ENCODE measurements at places on chromosomes 3 and 15.
A peak's percentile ranks its signal among the peaks of the same experiment; 100 is the strongest.

- no peak for DNase-seq
Observed at GRCh38 chr3:39870706-39871105, 61.3 kb downstream of the MYRIP start.

DNA sequence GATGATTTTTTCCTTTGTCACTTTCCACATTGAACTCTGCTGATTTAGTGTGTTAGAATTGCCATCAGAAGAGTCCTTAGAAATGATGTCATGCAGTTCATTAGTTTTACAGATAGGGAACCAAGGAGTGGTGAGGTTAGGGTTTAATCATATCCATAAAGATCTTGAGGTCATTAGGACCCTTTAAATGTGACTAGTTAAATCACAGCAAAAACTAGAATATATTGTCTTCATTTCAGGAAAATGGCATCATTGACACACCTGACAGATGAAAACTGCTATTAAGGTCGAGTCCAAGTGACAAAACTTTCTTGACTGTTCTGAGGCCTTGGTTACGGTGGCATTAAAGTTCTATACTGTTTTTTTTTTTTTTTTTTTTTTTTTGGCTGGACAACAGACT is 50.5 kb downstream of the MBNL1 start:
- peak; percentile 58 for DNase-seq

GRCh38 chr3:39149498-39150147 is 3.8 kb downstream of the CSRNP1 start:
- DNase-seq, result no peak

DNA sequence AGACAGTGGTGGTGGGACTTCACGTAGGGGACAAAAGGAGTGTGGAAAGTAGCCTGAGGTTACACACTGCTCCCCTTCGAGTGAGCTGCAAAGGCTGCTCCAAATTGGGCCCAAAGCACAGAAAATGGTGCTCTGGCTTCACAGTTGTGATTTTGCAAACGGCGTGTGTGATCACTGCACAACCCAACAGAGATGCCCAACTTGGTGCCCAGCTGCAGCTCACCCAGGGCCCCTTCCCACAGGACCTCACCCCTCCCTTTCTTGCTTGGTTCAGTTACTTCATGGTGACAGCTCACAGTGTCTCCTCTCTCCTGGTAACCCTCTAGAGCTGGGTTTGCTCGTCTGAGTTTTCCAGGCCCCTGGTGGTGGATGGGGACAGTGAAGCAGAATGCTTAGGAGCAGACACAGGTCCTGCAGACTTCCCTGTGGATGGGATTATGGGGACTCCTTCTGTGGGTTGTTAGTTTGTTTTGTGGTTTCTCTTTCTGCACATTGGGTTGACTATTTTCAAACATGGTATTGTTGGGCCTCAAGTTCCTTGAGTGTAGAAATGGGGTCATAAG is 98.3 kb downstream of the TOP2B start:
- no peak for DNase-seq

DNA sequence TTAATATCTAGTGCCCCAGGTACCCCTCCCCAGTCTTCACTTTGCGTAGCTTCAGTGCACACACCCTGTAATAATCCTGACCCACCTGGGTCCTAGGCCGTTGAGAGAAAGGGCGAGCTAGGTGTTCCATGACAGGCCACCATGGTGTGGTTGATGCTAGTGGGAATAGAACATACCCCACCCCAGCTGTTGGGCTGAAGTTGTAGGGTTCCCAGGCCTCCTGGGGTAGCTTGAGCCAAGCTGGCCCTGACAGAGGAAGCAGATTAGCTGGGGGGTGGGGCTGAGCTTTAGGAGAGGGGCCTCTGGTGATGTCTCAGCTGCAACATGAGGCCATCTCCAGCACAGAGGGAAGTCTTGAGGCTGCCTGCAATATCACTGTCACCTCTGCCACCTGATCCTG is 40.5 kb downstream of the RAB11A start:
- DNase-seq, result no peak

GRCh38 chr3:18153571-18154173 is 271.5 kb downstream of the SATB1 start:
- no peak for DNase-seq

GRCh38 chr15:74933573-74933972 is 4.3 kb downstream of the COX5A start:
- DNase-seq, result no peak

GRCh38 chr15:59299929-59300617 is 72.6 kb downstream of the MYO1E start:
- no peak for DNase-seq

DNA sequence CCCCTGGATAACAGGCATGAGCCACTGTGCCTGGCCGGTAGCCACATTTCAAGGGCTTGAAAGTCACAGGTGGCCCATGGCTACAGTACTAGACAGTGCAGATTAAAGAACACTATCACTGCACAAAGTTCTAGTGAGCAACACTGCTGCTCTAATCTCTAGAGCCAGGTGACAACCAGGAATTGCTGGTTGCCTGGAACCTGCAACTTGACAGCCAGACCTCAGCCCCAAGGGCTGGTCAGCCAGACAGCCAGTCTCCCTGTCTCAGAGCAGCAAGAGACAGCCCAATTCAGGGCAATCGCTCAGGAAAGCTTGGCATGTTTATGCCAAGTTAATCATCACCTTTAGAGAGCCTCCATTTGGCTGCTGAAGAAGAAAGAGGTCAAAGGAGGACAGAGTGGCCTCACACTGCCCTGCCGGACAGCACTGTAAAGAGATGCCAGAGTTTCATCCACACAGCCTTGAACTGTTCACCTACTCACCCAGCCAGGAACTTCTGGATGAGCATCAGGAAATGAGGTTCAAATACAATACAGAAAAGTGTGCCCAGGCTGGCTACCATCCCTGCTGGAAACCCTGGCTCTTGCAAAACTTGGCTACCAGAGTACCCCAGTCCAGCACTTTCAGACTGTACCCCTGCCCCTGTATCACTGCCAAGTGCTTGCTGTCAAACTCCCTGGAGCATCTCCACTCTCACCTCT is 6.0 kb downstream of the CCDC12 start:
- no peak for DNase-seq

DNA sequence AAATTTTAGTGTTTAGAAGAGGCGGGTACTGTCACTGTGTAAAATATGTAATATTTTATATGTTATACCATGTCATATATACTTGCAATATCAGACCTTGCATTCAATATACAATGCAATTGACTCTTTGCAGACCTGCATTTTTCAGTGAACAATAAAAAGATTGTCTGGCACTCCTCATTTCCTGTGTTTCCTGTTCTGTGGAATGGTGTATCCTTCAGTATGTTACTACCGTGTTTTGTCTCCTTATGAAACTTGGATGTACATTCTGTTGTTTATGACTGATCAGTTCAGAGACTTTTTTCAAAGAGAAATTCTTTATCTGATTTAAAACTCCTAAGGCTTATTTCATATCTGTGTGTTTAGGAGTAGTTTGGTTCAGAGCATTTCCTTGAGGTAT is 31.5 kb downstream of the APH1B start:
- no peak for DNase-seq

- peak; percentile 98 for DNase-seq
Observed at GRCh38 chr3:51384726-51385473, at the start of gene MANF. TSS of gene MANF (plus strand) at chr3:51385291. CDS start at chr3:51385343, 52 bp downstream.

- DNase-seq, result no peak
Observed at GRCh38 chr15:89627256-89627970, 27.9 kb downstream of the KIF7 start.

DNA sequence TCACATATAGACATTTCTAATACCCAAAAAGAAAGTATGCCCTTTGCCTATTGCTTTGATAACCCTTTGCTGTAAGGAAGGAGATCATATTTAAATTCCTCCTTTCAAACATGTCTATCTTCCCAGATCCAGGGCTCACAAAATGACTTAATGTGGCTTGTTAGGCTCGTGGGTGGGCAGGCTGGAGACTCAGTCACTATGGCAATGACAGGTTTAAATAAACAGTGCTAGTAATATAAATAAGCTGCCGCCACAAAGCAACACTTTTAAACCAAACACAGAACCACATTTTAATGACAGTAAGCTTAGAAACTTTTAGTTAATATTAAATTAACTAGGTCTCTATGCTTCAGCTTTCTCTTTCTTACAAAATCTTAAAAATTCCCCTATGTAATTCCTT is 616.0 kb upstream of the NAALADL2 start:
- DNase-seq, result no peak

GRCh38 chr3:3792391-3792790 is 6.8 kb upstream of the LRRN1 start:
- no peak for DNase-seq

DNA sequence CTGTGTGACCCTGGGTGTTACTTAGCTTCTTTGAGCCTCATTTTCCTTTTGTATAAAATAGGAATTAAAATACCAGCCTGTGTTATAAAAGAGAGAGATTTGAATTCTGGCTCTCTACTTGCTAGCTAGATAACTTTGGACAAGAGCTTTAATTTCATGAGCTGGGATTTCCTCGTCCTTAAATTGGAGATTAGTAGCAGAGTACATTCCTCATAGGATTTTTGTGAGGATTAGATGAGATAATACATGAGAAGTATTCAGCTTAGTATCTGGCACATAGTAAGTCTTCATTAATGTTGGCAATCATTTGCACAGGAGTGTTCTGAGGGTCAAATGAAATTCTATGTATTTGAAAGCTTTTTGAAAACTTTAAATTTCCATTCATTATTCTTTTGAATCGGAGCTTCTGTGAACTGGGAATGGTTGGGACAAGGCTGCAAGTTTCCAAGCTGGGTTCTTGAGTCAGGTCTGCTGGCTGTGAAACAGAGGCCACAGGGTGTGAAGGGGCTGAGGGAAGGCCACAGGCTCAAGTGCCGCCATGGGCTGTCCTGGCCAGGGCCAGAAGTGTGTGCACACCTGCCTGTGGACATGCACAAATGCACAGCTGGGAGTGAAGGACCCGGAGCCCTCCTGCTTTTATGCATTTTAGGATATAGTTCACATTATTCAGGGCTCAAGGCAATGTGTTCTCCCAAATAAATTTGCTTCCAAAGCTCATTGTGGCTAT is 17.2 kb downstream of the ALPK3 start:
- DNase-seq, result no peak

DNA sequence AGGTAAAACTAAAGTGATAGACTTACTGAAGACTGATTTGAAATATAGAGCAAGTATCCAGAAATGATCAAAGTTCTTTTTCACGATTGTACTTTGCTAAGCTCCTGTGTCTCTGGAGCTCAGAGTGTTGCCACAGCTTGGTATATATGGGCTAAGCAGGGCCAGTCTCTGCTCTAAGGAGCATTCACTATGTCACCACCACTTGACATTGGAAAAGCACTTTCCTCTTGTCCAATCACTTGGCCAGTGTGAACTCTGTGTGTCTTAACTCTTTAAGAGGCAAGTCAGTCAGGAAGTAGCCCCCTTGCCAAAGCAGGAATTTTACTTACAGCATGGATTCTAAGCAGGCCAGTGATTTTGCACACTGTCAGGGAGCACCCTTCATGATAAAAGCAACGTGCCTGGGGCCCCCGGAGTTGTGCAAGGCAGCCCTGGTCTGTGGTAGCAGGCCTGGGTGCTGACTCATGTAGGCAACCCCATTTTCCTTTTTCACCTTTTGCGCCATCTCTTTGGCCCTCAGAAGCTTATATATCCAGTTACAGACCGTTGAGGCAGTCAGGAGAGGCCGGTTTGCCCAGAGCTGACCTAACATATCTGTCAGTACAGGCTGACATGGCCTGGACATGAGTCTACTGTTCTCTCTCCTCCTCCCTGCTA is 73.0 kb downstream of the HCN4 start:
- DNase-seq, result no peak

DNA sequence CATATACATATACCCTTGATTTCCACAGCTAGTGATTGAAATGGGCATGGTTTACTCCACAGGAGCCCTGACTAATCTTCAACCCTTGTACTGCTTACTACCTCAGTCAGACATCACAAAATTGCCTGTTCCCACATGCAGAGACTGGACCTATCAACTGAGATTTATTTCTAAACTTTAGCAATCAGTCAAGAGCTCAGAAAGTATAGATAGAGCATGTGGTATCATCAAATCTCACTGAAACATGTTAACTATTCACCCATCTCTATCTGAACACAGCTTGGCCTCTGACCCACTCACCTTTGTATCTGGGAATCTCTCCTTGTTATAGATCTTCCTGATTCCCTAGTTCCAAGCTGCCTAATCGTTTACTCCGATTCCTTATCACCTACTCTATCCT is 14.6 kb downstream of the ADAM10 start:
- DNase-seq, result no peak

DNA sequence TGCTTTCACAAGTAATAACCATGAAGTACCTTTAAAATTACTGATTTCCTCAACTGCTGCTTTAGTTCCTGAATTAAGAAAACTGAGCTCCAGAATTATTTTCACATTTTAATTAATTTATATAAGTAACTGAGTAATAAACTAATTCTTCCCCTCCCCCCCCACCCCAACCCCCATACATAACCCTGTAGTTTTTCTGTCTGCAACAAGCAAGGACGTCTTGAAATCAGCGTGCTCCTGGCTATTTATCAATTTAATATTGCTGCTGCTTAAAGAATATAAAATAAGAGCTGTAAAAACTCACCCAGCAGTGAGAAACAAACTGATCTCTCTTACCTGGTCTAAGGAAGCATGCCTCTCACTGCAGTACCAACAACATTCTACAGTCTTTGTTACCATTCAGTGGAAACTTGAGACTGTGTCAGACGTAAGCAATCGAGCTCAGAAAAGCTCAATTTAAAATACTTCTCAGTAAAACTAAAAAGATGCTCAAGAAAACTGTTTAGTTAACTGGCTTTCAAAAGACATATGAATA is 121.0 kb downstream of the TFDP2 start:
- DNase-seq, result peak; percentile 88

- no peak for DNase-seq
Observed at GRCh38 chr15:78212008-78212407, 22.4 kb downstream of the ACSBG1 start.

GRCh38 chr3:163523375-163523774 is 1554.9 kb downstream of the SI start:
- no peak for DNase-seq

DNA sequence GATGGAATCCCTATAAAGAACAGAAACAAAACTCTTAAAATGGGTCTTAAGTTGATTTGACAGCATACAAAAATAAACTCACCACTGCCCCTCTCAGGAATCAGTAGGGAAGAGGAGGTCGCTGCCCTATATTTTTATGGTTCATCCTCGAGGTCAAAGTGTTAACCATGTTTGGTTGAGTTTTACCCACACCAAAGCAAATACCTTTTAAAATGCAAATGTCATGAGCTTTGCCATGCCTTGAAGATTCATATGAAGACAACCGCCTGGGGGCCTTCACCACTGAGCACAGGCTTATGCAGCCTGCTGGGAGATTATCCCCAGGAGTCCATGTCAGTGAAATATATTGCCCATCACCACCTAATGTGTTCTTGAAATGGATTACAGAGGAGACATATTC is 66.1 kb downstream of the GLB1 start:
- no peak for DNase-seq

DNA sequence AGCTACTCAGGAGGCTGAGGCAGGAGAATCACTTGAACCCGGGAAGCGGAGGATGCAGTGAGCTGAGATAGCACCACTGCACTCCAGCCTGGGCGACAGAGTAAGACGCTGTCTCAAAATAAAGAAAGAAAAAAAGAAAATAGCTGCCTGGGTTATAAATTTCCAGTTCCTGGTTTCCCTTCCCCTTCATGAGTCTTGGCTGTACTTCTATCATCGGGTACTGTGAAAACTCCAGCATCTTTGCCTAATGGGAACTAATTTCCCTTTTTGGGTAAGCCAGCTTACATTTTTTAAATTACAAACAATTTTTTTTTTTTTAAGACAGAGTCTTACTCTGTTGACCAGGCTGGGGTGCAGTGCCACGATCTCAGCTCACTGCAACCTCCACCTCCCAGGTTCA is 15.0 kb downstream of the DENND4A start:
- DNase-seq, result no peak
